ENCODE measurements at places on chromosomes 6 and 20.

- peak; percentile 69 for DNase-seq
Observed at GRCh38 chr20:50034567-50035180, 51.9 kb downstream of the SNAI1 start.

DNA sequence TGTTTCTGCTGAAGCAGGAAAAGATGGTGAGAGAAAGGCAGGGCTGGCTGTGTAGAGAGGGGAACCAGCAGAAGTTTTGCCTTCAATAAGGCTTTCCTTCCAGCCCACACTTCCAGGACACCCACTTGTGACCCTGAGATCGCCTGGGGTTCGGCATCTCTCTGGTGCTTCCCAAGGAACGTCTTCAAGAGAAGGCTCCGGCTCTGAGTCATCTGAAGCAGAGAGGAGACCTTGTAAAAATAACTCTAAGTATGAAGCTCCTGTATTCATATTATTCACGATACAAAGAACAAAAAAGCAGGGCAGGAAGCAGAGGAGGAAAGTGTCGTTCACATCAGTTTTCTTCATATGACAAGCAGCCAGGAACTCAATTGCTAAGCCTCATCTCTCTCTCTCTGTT, 95.4 kb upstream of the MRPS10 start:
- DNase-seq, result no peak

DNA sequence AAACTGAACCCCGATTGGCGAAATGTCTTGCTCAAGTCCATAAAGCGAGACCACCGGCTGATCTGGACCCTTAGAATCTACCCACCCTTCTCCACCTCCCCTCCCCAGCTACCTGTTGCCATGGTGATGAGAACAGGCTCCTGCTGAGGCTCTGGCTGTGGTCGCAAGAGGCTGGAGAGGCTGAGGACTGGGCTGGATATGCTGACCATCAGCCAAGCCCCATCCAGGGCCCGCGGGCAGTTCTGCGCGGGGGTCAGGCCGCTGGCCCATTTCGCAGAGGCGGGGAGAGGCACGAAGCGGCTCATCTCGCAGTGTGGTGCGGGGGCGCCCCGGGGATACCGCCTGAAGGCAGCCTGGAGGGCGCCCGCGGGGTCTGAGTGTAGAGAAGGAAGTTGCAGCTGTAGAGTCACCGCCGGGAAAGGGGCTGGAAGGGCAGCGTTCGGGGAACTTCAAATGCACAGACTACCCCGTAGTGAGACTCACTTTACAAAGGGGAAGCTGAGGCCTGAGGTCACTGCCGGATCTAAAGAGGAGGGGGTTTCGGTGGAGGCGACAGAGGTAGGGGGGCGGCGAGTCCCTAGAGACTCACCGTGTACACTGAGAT, 671 bp downstream of the TAPBP start:
- no peak for DNase-seq

GRCh38 chr6:51090343-51090742, 271.7 kb downstream of the TFAP2B start:
- no peak for DNase-seq
